Transverse colon (tissue), 4 donors: ENCODE measurements at places on chromosomes 1 and 21. TPM values are rescaled to one million over a fixed set of nuclear protein-coding genes. Genes with fewer than 3 reads are reported as not detected.

MROH7 gene
- total RNA-seq, result 69.9 TPM

- peaks cover 7% of the 10 kb centered on the region for H3K4me1 ChIP-seq
- H3K27ac ChIP-seq, result peak overlapping the region; percentile 94
- H3K4me3 ChIP-seq, result peak overlapping the region; percentile 99
- no peaks in the 10 kb centered on the region for H3K27me3 ChIP-seq
- no peaks in the 10 kb centered on the region for H3K36me3 ChIP-seq
Measured at GRCh38 chr1:150233359-150234308, 2.3 kb downstream of the ANP32E start.

NGF gene
- total RNA-seq, result not detected

DCST1 gene
- total RNA-seq, result 0.32 TPM

KIF26B gene
- total RNA-seq, result 0.79 TPM

- H3K36me3 ChIP-seq, result no peaks in the 10 kb centered on the region
- H3K4me3 ChIP-seq, result no peak overlapping the region
- no peaks in the 10 kb centered on the region for H3K27me3 ChIP-seq
- peaks cover 10% of the 10 kb centered on the region for H3K4me1 ChIP-seq
Measured at GRCh38 chr1:45306319-45306718, 20.4 kb upstream of the HPDL start.

- H3K4me1 ChIP-seq, result peaks cover 56% of the 10 kb centered on the region
- peak overlapping the region; percentile 60 for H3K27ac ChIP-seq
- DNase-seq, result no peak
- H3K36me3 ChIP-seq, result peaks cover 12% of the 10 kb centered on the region
- no peaks in the 10 kb centered on the region for H3K27me3 ChIP-seq
Measured at GRCh38 chr1:159915571-159916241, 9.6 kb downstream of the TAGLN2 start.

NAV1 gene
- 18.1 TPM for total RNA-seq
